ENCODE measurements at places on chromosomes 13 and 19.
A peak's percentile ranks its signal among the peaks of the same experiment; 100 is the strongest.

- DNase-seq, result no peak
These were observed 1.1 kb downstream of the DHRS12 start for GRCh38 chr13:51802631-51803418.

DNA sequence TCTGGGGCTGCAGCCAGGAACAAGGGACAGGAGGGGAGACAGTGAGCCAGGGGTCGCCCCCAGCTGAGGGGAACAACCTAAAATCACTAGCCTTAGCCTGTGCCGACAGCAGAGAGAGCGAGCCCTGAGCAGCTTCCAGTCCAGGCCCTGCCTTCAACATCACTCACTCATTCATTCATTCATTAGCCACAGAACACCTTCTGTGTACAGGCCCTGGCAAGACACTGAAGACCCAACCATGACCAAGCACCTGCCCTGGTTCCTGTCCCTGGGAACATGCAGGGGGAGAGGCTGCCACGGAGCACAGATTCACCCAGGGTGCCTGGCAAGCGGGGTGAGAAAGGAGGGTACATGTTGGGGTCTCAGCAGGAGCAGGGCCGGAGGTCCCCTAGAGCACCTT lies 4.9 kb downstream of the MEX3D start:
- no peak for DNase-seq

GRCh38 chr19:49222011-49222410 lies 64.4 kb downstream of the TRPM4 start:
- no peak for DNase-seq

DNA sequence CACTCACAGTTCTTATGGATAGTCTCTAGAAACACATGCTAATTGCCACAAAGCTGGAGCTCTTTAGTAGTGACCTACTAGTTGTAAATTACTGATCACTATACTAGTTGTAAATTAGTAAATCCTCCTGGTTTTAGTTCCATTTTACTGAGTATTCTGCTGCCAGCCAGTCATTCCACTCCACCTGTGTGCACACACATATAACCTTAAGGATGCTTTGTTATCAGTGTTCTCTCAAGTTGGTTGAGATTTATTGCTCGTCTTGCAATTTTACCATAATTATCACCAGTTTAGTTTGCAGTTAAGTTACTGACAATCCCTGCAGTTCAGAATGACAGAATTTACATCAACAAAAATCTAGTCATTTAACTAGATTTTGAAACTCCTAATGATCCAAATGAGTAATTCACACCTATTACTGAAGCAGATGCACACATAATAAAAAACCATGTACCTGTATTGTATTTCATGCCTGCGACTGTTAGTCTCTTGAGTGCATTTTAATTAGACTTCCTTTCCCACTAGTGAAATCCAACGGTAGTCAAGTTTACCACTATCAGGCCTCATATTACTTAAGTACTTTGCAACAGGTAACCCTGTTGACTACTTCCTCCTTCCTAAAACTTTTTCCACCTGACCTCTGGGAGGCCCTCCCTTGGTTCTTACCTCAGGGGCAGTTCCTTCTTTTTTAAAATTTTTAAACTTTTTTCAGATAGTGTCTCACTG lies 7.6 kb downstream of the TPT1 start:
- DNase-seq, result no peak

GRCh38 chr13:47126432-47126831 lies 229.6 kb upstream of the HTR2A start:
- no peak for DNase-seq

DNA sequence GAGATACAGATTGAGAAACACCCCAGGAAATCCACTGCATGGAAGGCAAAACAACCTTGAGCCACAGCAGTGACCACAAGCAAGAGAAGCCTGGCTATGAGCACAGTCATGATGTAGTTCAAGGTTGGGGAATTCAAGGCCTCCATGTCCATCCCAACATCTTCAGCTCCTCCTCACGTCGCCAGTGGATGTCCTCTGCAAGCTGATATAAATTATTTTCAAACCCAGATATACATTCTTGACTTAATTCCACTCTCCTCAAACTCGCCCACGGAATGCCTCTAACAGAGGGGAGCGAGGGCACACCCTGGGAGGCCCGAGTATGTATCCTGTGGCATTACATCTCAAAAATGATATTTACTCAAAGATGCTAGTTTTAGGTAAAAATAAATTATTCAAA lies 105.5 kb downstream of the SHISA2 start:
- DNase-seq, result no peak

GRCh38 chr13:40148101-40148500 lies 492.6 kb downstream of the COG6 start:
- no peak for DNase-seq

- DNase-seq, result no peak
These were observed 235.4 kb downstream of the DNAJC15 start for GRCh38 chr13:43258771-43259170.

- peak; percentile 50 for DNase-seq
These were observed 3.9 kb downstream of the ZNF266 start for GRCh38 chr19:9431475-9431874.

- no peak for DNase-seq
These were observed 26.3 kb downstream of the TINCR start for GRCh38 chr19:5541456-5541855.

GRCh38 chr13:59601993-59602392 lies 561.7 kb downstream of the DIAPH3 start:
- no peak for DNase-seq

DNA sequence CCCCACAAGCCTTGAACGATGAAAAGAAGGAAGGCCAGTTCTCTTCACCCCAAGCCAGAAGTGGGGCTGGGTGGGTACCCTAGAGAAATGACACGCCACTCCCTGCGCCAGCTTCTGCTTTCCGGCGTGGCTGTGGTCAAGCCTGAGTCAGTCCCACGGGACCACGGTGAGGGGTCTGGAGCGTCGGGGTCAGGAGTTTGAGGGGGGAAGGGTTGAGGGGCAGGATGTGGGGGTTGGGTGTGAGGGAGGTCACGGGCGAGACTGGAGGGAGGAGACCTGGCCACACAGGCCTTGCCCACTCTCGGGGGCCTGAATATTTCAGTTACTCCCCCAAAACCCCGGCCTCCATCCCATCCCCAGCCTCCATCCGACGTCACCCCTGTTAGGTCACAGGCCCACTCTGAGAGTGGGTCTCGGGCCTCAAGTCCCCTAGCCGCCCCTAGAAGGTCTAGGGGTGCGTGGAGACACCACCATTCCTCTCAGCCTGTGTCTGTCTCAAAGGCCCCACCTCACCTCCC lies 500 bp upstream of the IFI30 start:
- no peak for DNase-seq

DNA sequence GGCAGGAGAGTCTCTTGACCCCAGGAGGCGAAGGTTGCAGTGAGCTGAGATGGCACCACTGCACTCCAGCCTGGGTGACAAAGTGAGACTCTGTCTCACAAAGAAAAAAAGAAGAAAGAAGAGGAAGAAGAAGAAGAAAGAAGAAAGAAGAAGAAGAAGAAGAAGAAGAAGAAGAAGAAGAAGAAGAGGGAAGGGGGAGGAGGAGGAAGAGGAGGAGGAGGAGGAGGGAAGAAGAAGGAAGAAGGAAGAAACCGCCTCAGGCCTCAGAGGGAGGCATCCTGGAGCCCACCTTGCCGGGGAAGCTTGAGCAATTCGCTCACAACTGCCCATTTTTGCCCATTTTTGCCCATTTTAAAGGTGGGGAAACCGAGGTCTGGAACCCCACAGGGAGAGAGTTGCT lies 9.5 kb downstream of the FCGBP start:
- no peak for DNase-seq

DNA sequence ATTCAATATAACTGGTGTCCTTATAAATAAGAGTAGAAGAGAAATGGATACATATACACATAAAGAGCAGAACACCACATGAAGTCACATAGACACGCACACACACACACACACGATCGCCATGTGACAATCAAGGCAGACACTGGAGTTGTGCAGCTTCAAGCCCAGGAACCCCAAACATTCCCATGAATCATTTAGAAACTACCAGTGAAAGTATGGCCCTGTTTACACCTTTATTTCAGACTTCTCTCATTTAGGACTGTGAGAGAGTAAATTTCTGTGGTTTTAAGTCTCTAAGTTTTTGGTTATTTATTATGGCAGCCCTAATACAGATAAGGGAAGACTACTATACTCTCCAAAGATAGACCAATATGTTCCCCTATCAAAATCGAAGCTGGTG lies 20.4 kb upstream of the TNFSF13B start:
- no peak for DNase-seq

GRCh38 chr19:1206864-1207450 lies 1.4 kb downstream of the STK11 start:
- DNase-seq, result peak; percentile 37

DNA sequence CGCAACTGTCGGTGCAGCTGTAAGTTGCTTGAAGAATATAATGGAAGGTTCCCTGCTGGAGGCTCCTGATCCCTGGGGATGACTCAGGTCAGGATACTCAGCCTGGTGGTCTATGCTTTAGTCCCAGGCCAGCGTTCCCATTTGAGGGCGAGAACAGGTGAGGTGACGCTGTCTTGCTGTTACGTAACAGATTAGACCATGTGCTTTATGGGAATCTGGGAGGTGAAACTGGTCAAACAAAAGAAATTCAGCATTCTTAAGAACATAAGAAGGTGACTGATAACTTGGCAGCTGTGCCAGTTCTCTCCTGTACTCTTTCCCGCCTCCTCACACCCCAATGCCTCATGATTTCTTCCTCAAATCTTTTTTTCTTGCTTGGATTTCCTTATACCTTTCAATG lies at the start of gene CXCL17:
Gene CXCL17, minus strand, starts transcription at position 114 of the 400 bp plus-strand sequence. CDS start 114 bp downstream, outside the sequence.
- DNase-seq, result no peak

GRCh38 chr19:30332445-30333234 lies 39.5 kb upstream of the ZNF536 start:
- no peak for DNase-seq

DNA sequence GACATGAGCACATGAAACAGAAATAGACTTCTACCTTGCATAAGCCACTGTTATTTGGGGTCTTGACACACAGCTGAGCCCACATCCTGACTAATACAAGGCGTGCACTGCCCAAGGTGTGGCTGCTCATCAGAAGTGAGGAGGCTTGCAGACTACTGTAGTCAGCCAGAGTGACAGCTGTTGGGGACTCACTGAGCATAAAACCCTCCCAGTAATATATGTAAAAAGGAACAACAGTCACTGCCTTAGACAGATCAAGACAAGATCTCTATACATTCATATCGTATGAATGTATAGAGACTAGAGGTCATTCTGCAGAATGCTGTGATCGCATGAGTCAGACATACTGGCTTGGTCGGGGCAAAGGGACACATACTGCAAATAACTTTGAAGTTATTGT lies 4.1 kb upstream of the C1QTNF9B start:
- no peak for DNase-seq

- no peak for DNase-seq
These were observed 90.4 kb downstream of the COL4A1 start for GRCh38 chr13:110216398-110217041.

DNA sequence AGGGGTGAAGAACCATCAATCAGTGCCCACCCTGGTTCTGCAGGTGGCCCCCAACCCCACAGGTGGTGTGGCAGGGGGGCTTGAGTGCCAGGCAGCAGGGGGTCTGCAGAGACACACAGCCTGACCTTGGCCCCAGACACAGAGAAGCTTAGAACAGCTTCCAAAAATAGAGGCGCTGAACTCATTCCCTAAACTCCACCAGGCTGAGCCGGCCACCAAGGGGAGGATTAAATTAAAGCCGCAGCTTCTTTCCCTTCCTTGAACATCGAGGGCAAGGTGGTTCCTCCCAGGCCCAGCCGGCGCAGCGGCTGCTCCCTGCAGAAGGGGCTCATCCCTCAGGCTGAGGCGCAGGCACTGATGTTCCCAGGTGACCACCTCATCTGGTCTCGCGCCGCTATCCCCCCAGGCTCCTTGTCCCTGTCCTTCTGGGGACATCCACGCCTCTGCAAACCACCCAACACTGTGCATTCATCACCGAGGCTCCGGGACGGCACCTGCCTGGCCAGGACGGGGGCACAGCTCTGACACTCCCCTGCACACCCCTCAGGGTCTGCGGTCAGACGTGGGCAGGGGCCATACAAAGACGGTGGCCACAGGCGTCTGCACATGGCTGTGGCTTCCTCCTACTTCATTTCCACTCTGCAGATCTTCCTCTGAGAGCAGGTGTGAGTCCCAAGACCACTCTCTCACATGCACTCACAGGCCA lies 30.9 kb downstream of the LAMP1 start:
- DNase-seq, result no peak

GRCh38 chr13:113841353-113841650 lies 22.6 kb downstream of the GAS6 start:
- DNase-seq, result no peak

GRCh38 chr13:49443704-49444523 lies at the start of the genes CAB39L and SETDB2:
Gene CAB39L (minus strand): TSS chr13:49444064. CDS start chr13:49382910, 61,154 bp downstream.
Gene SETDB2 (plus strand): TSS chr13:49444274. CDS start chr13:49451894, 7,620 bp downstream.
- DNase-seq, result peak; percentile 99

DNA sequence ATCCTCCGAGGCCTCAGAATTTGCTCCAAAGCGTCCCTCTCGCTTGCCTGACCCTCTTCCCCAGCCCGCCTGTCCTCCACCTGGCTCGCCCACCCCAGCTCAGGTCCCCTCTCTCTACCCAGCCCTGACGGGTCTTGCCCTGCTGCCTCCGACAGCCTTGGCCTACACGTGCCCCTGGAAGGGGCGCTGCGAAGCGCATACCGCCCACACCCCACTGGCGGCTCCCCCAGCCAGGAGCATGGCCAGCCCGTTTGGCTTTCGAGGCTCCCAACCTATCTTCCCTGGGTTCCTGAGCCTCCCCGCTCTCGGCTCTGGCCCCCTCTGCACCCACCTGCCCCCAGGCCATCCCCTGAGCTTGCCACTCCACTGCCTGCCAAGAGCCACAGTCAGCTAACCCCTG lies 4.5 kb downstream of the XAB2 start:
- no peak for DNase-seq

DNA sequence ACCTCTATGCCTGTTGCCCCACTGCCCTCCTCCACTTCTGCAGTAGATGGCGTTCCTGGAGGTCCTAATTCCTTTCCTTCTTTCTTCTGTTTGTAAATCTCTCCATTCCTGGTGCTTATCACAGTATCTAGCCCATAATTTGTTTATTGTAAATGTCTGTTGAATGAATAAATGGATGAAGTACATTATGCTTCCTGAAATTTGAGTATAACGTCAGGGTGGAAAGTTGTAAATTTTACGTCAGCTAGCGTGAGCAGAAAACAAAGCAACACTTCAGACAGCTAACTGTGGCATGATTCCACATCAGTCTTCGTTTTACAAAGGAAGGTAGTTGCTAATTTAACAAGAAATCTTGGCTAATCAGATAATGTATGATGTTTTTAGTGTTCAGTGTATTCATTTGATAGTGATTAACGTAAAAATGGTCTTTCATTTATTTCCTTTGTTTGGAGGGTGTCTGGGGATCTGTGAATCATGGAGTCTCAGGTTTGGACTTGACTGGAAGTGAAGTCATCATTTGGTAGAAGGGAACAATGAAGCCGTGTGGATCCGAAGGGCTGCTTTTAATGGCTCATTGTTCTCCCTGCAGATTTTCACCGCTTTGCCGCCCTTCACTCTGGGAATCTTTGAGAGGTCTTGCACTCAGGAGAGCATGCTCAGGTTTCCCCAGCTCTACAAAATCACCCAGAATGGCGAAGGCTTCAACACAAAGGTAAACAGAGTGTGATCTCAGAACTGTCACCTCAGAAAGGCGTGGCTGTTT lies 215.1 kb downstream of the SHISA2 start:
- DNase-seq, result no peak

GRCh38 chr13:100347968-100348367 lies 240.6 kb downstream of the GGACT start:
- no peak for DNase-seq
